ENCODE measurements at places on chromosomes 7 and 10.
A peak's percentile ranks its signal among the peaks of the same experiment; 100 is the strongest.

GRCh38 chr10:80487791-80488538 is 33.9 kb downstream of the TSPAN14 start:
- peak; percentile 32 for DNase-seq

GRCh38 chr10:10870523-10871241 is 147.0 kb upstream of the CELF2 start:
- DNase-seq, result no peak

- DNase-seq, result no peak
Measured at GRCh38 chr10:64786989-64787388, 1265.8 kb downstream of the REEP3 start.

- no peak for DNase-seq
Measured at GRCh38 chr7:95066737-95067530, 159.5 kb downstream of the PPP1R9A start.

DNA sequence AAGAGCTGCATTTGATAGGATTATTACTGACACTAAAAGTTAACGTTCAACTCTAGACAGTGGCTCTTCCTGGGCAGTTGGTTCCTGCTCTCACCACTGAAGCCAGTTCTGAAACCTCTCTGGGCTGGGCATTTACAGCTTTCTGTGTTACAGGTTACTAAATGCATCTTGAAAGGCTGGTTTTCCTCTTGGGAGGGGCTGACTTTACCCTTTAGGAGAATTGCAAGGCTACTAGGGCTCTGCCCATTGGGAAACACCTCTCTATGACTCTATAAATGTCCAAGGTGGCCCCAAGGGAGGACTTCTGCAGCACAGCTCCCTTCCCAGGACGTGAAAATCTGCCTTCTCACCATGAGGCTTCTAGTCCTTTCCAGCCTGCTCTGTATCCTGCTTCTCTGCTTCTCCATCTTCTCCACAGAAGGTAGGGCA is at the start of gene GPR15LG:
Gene GPR15LG, plus strand, starts transcription at position 301 of the 429 bp plus-strand sequence. Its CDS starts 51 bp downstream, at position 352.
- DNase-seq, result no peak

DNA sequence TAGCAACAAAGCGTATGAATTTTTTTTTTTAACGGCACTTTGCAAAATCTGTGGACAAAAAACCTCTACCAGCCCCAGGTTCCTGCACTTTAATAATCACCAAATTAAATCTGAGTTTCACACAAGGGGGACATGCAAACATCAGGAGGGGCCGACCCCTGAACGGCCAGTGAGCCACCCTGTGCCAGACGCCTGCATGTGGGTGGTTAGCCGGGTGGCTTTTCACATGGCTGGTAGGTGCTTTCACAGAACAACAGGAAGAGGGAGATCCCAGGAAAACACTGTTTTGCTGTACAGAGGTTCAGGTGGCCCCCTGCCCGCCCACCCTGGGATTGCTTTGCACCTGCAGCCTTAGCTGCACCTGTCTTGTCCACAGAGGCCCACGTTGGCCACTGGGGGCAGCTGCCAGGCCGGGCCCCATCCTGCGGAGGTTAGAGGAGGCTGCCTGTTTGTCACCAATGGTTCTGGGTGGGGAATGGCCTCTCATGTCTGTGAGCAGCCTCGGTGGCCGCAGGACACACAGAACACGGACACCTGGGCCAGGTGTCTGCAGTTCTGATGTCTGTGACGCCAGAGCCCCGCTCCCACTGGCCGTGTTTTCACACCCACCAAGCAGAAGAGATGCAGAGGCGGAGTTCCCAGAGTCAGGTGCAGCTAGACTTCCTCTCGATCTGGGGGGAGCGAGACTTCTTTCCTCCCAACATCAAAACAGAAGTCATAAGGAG is 107.7 kb downstream of the FAM53B start:
- peak; percentile 29 for DNase-seq

DNA sequence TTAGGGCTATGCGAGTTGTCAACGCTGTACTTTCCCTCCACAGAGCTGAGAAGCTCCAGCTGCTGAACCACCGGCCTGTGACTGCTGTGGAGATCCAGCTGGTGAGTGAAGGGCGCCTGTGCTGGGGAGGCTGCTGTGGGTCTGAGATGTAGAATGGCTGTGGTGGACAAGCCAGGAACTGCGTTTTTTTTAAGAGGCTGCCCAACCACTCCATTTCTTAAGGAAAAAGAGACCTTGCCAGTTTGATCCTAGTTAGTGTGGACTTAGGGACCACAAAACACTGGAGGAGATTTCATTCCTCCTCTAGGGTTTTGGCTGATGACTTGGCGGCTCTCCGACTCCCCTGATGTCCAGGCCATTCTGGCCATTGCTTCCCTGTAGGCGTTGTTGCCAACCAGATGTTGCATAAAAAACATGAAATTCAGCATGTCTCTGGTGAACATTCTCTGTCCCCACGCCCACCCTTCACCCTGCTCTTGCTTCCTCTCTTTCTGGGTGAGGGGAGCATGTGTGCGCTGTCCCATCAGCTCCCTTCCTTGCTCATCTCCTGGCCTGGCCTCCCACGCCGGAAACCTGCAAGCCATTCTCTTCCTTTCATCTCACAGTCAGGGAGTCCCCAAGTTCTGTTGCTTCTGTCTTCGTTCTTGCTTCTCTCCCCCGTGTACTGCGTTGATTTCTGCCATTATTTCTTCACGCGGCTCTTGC is 30.9 kb downstream of the CRCP start:
- no peak for DNase-seq

All from effector memory CD4-positive, alpha-beta T cell (primary cell).